Kidney tubule cell (primary cell): ENCODE measurements at places on chromosomes 16 and 17.

GRCh38 chr17:75878174-75878998 is at the start of gene TRIM47:
TRIM47 (minus strand) TSS chr17:75878581; CDS start chr17:75878548, 33 bp downstream.
- peak; percentile 75 for DNase-seq

GRCh38 chr16:23896832-23897821 is 61.3 kb downstream of the PRKCB start:
- DNase-seq: no peak

DNA sequence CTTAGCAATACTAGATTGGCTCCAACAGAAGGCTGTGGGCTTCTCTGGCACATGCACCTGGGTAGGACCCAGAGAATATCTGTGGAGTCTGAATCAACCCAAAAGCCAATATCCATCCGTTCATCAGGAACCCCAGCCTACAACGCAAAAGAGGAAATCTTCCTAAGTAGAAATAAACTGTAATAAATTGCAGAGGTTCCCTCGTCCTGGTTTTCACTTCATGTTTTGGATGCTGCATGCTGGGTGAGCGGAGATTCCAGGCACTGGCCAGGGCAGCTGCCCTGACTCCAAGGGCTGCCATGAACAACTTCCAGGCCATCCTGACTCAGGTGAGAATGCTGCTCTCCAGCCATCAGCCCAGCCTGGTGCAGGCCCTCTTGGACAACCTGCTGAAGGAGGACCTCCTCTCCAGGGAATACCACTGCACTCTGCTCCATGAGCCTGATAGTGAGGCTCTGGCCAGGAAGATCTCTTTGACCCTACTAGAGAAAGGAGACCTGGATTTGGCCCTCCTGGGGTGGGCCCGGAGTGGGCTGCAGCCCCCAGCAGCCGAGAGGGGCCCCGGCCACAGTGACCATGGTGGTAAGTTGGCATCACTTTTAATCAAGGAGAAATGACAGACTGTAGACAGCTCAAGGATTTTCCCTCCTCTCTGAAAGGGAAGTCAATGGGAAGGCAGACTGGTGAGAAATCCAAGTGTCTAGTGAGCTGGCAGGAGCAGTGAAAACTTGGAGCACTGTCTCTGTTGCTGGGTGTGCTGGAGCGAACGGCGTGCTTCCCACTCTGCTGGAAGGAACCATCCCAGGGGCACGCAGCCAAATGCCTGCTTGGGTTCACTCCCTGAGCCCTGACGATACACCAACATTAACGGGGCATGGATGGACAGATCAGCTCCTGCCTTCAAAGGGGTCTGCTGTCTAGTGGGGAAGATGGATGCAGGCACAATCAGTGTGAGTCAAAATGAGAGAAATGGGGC is 10.7 kb upstream of the CIITA start:
- no peak for DNase-seq

DNA sequence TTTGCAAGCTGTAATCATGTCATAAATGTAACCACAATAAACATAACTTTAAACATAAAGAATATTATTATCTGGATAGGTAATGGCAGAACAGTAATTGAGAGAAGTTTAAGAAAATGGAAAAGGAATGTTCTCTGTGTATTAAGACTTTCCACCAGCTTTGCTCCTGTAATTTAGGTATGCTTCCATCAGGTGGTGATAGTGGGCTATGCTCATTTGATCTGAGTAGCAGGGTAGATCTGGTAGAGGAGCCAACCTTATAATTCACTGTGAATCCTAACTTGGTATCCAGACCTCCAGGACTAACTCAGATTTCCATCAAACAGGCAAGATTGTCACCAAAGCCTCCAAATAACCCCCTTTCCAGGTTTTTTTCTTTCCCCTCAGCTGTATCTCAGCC is 137.9 kb upstream of the ZKSCAN2 start:
- no peak for DNase-seq

DNA sequence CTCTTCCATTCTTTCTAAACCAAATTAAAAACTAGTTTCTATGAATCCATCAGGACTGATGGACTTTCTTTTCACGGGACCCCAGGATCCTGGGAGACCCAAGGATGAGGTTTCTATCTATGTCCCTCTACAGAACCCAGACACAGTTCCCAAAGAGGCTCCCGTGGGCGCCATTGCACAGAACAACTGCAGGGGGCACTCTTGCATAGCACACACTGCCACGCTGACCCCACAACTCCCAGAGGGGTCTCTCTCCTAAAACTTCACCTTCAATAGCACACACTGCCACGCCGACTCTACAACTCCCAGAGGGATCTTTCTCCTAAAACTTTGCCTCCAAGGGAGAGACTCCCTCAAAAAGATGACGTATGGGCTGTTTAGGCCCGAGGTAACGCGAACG is 9.0 kb downstream of the ABR start:
- DNase-seq: no peak

- no peak for DNase-seq
Measured at GRCh38 chr17:2064147-2064489, 9.2 kb downstream of the HIC1 start.

- peak; percentile 46 for DNase-seq
Measured at GRCh38 chr16:52404546-52404945, 142.4 kb downstream of the TOX3 start.

GRCh38 chr16:29154676-29155121 is 169.8 kb downstream of the LAT start:
- DNase-seq: peak; percentile 49

- DNase-seq: no peak
Measured at GRCh38 chr16:85978291-85978775, 79.4 kb downstream of the IRF8 start.

DNA sequence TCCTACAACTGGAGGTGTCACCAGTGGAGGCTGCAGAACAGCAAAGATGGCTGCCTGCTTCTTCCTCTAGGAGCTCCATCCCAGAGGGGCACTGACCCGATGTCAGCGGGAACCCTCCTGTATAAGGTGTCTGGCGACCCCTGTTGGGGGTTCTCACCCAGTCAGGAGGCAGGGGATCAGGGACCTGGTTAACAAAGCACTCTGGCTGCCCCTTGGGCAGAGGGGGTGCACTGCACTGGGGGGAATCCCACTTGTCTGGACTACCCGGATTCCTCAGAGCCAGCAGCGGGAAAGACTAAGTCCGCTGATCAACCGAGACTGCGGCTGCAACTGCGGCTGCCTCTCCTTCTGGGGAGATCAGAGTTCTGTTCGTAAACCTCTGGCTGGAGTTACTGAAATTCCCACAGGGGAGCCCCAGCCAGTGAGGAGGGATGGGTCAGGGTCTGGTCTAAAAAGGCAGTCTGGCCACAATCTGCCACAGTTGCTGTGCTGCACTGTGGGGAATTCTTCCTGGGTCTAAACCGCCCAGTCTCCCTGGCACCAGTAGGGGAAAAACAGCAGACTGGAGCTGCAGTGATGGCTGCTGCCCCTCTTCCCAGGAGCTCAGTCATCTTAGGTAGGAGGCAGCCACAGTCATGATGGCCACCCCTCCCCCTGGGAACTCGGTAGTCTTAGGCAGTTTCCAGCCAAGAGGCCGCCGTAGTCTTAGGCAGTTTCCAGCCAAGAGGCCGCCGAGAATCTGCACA is 213.4 kb downstream of the CYB561 start:
- no peak for DNase-seq

DNA sequence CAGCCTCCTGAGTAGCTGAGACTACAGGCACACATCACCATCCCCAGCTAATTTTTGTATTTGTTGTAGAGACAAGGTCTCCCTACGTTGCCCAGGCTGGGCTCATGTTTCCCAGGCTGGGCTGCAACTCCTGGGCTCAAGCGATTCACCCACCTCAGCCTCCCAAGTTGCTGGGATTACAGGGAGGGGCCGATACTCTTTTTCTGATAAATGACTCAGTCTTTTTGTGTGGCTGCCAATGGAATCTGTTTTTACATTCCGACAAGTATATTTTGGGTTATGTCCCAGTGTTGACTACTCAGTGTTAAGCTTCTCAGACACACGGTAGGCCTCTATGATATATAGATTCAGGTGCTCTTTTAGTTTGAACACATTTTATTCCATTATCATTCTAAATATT is 58.1 kb downstream of the SLFN11 start:
- peak; percentile 36 for DNase-seq

GRCh38 chr16:57694725-57695679 is at the start of gene DRC7:
DRC7 (plus strand) TSS chr16:57694806; CDS start chr16:57697950, 3,144 bp downstream.
- DNase-seq: peak; percentile 72

DNA sequence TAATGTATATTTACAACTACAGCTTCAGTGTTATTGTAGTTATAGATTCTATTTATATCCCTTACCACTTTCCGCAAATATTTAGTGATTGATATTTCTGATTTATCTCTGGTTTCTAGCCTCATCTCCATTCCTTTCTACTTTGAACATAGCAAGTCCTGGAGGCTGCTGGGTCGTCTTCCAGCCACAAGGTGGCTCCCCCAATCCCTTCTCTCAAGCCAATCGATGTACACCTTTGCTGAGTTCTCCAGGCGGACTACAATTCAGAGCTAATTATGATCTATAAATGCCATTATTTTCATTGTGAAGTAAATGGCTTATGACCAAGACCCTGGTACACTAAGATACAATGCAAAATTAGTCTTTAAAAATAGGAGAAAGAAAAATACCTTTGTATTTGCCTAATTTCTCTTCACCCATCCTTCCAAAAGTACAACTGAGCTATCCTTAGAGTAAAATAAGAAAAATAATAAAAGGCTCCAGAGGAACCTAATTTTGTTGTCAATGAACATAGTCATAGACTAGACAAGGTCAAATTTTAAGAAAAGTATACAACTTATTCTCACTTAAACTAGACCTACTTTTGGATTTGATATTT is 122.1 kb downstream of the SKAP1 start:
- peak; percentile 70 for DNase-seq

GRCh38 chr17:64573214-64573613 is 66.4 kb downstream of the CEP95 start:
- no peak for DNase-seq

DNA sequence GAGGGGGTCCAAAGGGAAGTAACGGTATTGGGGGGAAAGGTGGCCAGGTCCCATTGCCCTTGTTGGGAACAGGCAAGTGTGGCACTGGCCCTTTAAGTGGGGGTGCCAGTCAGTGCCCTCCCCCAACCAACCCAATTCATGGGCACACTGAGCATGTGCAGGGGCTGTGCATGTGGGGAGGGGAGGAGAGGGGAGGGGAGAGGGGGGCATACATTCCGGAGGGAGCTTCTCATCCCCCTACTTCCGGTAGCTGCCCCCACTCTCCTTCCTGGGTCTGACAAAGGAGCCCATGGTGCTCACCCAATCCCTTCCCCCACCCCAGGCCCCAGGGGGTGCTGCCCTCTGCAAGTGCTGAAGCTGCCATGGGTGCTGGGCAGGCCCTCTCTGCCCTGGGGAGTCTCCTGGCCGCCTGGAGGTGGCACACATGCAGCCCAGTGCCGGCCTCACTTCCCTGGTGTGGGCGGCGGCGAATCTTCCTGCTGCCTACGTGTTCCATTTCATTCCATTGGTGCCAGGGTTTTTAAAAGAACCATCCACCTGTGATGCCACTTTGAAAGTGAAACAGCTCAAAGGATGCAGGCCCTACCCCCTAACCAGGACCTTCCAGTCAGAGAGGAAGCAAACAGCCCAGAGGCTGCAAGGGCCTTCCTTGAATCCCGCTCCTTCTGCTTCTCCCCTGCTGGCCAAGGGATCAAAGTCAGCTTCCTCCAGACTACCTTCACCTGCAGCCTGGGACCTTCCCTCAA is 11.0 kb downstream of the HEXIM2 start:
- DNase-seq: peak; percentile 99

DNA sequence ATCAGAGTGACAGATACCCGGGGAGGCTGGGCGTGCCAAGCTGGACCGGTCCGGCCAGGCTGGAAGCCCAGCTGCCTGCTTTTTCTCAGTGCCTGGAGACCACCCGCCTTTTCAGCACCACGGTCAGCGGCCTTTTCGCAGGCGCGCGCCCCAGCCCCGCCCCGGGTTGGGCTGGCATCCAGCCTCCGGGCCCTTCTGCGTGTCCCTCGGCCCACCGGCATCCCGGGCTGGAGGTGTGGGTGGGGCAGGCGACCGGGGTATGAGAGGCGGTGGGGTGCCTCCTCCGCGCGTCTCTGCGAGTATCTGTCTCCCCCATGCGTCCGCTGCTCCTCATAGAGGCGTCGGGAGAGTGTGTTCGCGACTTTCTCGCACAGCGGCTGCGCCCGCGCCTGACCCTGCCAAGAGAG is 102.5 kb downstream of the MRM1 start:
- DNase-seq: peak; percentile 15

DNA sequence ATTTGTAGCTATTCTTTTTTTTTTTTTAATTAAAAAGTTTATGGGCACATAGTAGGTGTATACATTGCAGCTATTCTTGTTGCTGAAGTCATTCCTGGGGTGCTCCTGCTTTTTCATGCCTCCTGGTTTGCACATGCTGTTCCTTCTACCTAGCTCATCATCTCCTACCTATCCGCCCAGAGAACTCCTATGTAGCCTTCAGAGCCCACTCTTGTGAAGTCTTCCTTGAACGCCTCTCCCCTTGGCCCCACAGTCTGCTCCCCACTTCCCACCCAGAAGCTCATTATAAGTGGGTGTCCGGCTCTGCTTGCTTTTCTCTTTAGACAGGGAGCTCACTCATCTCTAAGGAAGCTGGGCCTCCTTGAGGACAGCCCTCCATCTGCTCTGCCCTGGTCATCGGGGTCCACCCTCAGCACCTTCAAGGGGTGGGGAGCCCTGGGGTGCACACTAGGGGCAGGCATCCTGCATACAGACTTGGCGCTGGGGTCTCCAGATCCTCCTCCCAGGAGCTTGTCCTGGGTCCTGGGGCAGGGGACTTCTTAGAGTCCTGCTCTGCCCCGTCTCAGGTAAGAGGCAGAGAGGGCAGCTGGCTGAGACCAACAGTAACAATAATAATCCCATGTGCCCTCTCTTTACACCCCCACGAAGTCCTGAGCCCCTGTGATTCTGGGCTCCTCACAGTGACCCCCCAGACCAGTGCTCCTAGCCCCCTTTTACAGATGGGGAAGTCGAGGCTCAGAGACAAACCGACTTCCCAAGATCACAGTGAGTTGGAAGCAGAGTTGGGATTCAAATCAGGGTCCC is 3.5 kb upstream of the B9D1 start:
- DNase-seq: no peak

DNA sequence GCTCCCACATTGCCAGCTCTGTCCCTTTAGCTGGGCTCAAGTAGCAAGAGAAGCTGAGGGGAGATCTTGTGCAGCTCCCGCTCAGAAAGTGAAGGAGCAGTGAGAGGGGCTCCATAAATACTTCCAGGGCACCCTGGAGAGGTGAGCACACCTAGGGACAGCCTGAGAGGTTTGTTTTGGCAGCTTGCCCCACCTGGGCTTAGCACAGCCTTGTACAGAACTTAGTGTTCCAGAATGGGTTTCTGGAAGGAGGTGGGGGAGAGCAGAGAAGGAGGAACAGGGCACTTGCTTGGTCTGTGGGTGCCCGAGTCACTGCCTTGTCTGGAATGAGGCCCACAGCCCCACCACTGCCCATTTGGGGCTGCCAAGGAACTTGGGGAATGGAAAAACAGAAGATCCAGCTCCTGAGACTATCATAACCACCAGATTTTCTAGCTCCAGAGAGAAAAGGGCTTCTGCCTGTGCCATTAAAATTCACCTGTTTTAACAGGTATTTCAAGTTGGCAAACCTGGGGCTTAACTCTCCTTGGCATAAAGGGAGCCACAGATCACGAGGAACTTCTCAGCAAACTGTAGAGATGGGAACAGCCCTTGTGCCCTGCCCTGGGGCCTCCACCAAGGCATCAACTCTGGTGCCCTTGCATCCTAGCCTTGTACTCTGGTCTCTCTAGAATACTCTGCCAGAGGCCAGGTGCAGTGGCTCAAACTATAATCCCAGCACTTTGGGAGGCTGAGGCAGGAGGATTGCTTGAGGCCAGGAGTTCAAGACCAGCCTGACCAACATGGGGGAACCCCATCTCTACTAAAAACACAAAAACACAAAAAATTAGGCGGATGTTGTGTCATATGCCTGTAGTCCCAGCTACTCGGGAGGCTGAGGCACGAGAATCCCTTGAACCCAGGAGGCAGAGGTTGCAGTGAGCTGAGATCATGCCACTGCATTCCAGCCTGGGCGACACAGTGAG is 1.9 kb downstream of the PRR15L start:
- no peak for DNase-seq

- DNase-seq: no peak
Measured at GRCh38 chr16:13238182-13238581, 336.8 kb downstream of the SHISA9 start.
